ENCODE measurements at places on chromosomes 4 and X.

DNA sequence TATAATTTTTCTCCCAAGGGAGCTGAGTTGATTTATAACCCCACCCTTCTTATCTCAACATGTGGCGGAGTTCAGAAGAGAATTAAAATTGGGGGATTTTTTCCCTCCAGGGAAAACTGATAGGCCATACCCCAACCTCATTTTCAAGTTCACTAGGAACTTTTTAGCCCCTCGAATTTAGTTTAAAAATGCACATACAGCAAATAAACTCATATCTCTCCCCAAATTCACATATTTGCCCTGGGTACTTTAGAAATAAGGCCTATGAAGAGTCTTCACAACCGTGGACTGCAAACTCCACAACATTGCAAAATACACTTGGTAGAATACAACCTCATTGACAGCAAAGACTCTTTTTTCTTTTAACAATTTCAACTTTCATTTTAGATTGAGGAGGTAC, 206.7 kb upstream of the LEF1 start:
- no peak for DNase-seq

DNA sequence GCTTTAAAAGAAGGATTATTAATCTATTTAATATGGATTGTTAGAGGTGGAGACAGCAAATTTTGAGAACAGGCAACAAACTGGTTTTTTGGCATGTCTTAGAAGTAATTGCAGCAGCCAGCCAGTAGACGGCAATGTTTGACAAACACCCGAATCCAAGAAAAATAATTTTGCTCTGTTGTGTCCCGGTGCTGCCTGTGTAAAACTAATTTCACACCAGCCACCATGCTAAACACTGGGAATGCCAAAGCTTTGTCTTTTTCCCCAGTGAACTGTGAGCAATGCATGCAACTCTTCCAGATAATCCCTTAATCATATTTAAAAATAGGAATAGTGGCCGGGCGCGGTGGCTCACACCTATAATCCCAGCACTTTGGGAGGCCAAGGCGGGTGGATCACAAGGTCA, 25.9 kb downstream of the SMIM31 start:
- DNase-seq, result no peak

- DNase-seq, result no peak
Observed at GRCh38 chr4:98284640-98285046, 23.5 kb downstream of the RAP1GDS1 start.

DNA sequence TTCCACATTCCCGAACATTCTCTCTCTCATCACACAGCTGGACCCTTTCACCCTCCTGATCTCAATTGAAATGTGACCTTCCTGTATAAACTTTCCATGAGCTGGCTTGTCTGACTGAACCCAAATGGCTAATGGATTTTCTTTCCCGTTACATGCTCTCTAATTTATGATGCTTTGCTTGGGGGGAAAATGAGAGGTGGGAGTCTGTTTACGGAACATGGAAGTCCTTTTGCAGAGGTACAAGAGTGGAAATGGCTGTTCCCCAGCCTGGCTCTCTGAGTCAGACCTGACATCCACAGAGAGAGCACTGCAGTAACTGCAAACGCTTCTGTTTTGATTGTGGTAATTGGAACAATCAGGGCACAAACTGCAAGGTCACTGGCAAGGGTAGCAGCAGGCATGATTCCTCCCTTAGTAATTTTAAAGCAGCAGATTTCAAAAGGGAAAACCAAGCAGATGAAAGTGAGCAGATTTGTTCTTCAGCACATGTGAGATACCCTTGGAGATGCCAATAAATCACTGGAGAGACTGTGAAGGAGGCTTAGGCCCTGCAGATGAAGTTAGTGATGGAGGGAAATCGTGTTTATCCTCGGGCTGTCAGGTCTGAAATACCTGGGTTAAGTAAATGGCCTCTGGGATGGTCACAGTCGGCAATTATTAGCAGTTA, 83.9 kb downstream of the SNCA start:
- no peak for DNase-seq

DNA sequence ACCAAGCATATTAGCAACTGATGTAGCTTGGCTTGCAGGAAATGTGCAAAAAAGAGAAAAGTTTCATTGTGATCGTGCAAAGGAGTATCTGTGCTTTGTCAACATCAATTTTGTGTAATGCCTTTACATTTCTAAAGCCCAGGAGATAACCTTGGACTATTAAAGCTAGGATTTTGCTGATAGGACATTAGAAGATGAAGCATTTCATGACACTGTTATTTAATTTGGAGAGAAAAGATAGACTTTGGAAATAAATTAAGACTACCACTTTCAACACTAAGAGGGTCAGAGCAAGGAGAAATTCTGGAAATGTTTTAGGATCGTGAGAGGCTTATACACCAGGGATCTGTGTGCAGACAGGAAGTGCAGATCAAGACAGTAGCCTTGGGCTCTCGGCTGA, 120.6 kb upstream of the MID1 start:
- no peak for DNase-seq

GRCh38 chr4:104416725-104417356, 77.9 kb downstream of the CXXC4 start:
- DNase-seq, result no peak

DNA sequence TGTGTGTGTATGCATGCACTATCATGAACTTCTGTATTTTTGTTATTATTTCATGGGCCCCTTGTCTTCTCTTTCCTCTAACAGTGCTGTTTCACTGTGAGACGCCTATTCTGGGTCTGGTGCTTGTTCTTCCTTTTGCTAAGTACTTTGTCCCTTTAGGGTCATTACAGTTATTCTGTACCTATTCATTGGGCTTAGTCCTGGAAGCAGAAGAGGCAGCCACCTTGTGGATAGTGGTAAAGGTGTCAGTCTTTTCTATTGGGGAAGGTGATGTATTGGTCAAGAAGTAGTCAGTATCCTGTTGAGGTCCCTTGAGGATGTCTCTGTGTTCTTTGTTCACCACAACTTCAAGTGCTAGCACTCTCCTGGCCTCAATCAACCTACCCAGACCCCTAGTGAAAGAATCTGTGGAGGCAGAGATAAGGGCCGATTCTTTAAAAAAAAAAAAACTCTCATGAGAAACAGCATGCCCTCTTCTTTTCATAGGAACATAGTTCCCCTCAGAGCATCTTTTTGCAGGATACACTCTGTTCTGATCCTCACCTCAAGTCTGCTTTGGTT, 593.8 kb downstream of the SPRY1 start:
- no peak for DNase-seq

- no peak for DNase-seq
Observed at GRCh38 chr4:20629186-20630106, 70.8 kb upstream of the PACRGL start.

GRCh38 chr4:160370046-160370445, 1267.2 kb downstream of the RAPGEF2 start:
- no peak for DNase-seq

- no peak for DNase-seq
Observed at GRCh38 chr4:159542296-159542695, 439.4 kb downstream of the RAPGEF2 start.

- DNase-seq, result no peak
Observed at GRCh38 chr4:25158817-25159216, 1.4 kb downstream of the SEPSECS start.

- no peak for DNase-seq
Observed at GRCh38 chrX:14672611-14673172, 143.4 kb downstream of the GLRA2 start.

GRCh38 chrX:120749141-120749846, 119.4 kb upstream of the C1GALT1C1 start:
- no peak for DNase-seq

DNA sequence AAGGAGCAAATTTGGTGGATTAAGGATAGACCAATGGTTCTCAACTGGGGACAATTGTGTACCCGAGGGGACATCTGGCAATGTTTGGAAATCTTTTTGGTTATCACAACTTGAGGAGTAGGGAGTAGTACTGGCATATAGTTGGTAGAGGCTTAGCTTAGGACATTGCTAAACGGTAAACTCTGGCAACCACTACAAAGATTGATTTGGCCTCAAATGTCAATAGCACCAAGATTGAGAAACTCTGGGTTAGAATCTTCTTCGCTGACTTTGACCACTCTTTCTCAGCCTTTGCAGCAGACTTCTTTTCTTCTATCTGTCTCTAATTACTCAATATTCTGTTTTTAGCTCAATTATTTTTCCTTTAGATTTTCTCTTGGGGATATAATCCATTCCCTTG, 1.5 kb upstream of the NBDY start:
- DNase-seq, result no peak

GRCh38 chr4:106530024-106530361, 161.4 kb upstream of the GIMD1 start:
- no peak for DNase-seq

DNA sequence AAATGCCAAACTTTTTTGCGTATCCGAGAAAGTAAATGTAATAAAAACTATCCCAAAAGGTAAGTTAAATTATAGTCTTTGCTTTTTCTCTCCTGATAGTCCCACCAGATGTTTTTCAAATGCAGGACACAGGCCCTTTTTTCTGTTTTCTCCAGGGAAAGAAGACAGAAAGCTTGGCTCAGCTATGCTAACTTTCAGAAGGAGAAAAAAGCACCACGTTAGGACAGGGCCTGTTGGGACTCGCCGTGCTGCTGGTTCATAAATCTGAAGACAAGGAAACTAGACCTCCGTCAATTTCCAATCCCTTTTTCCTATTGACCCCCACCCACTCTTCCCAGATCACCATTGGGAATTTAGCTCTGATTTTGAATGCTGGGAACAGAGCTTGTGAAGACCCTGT, 220.9 kb upstream of the SFRP2 start:
- no peak for DNase-seq

DNA sequence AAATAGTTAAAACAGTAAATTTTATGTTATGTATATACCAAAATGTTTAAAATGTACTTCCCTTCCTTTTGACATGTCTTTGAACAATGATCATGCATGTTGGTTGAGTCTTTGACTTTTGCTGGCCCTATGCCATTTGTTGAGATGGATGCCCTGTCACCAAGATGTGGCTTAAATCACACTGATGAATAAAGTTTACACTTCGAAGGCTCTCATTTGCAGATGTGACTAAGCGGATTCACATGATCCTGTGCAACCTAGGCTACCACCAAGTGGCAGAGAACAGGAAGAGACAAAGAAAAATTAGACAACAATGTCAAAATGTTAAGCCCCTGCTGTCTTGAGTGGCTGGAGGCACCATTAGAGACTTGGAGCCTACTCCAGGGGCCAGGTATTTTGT, 139.9 kb downstream of the RAB28 start:
- no peak for DNase-seq

GRCh38 chr4:33104273-33104672, 2384.1 kb downstream of the PCDH7 start:
- DNase-seq, result no peak

- no peak for DNase-seq
Observed at GRCh38 chr4:182126603-182127002, 116.6 kb upstream of the TENM3 start.

GRCh38 chr4:122861172-122861943, 34.7 kb downstream of the FGF2 start:
- DNase-seq, result no peak

DNA sequence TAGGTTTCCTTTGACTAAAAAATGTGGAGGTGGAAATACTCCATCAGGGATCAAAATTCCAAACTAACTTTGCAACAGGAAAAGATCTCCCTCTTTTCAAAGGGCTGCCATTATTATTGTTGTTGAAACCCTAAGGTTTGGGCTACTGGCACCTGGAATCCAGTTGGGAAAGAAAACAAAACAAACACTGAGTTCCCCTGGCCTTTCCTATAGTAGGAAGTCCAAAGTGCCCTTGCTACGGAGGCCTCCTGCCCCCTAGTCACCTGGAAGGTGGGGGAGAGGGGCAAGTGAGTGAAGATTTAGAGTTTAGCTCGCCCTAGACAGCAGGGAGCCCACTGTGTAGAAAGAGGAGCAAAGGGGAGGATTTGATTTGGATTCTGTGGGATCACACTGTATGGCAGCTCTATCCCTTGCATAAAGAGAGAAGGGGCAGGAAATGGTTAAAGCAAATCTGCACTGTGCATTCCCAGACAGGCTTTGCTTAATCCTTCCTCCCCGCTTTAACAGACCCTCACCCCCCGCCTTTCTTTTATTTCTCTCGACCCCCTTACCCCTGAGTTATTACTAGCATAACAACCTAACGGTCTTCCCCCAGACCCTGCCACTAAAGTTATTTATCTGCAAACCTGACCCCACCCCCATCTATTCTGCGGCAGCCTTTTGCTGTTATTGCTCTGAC, 627 bp upstream of the FAT4 start:
- DNase-seq, result no peak

- DNase-seq, result no peak
Observed at GRCh38 chr4:83364312-83364711, 29.7 kb upstream of the HPSE start.

GRCh38 chr4:156411531-156411930, 457.9 kb upstream of the CTSO start:
- no peak for DNase-seq

- no peak for DNase-seq
Observed at GRCh38 chr4:180925805-180926204, 1317.4 kb upstream of the TENM3 start.

DNA sequence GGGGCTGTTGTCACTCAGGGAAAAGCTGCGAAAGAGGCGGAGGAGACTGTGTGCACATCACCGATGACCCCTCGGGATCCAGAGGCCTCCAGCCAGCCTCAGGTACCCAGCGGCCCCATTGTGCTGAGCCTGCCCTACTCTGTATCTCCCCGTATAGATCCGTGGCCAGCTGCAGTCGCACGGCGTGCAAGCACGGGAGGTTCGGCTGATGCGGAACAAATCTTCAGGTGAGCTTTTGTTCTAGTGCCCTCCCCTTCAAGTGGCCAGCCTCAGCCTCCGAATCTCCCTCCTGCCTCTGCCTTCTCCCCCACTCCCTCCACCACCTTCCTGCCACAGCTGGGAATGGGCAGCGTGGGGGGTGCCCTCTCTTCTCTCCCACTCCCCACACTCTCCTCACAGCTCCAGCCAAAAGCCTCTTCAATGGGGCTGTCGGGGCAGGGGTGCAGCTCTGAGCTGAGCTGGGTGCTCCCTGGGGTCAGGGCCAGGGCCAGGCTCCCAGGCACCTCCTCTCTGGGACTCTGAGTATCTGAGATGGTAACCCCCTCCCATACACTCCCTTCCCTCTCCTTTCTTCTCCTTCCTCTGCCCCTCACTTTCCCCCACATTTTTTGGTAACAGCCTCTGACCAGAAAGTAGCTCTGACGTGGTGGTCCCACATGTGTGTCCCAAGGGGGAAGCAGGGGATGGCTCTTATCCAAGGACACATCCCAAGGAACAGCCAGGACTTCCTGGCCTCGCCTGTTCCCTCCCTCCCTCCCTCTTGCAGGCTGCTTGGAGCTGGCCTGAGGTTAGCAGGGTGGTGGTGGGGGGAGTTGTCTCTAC, 20.4 kb upstream of the UBA1 start:
- no peak for DNase-seq

GRCh38 chr4:1137063-1137776, 23.9 kb upstream of the RNF212 start:
- no peak for DNase-seq

- DNase-seq, result no peak
Observed at GRCh38 chr4:72119946-72120345, 88.1 kb downstream of the NPFFR2 start.
